ENCODE measurements at places on chromosomes 13 and 19.

GRCh38 chr13:109656206-109656605 is 130.2 kb downstream of the IRS2 start:
- no peak for DNase-seq

- DNase-seq: no peak
Measured at GRCh38 chr13:63092456-63092855, 1676.8 kb upstream of the PCDH20 start.

DNA sequence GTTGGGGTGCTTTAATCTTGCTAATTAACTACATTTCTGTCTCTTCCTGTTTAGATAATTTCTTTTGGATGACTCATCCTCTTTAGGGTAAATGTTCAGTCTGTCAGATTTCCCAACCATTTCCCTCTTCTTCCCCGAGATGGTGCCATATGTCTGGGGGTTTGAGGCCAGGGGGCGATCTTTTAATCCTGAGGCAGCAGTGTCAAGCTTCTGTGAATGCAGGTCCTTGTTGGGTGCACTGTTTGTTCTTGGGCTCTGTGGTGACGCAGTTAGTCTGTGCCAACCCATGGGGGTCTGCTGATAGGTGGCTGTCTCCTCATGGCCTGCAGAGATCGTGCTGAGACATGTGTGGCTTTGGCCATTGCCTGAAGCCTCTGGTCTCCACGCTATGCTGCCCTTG is 420.4 kb downstream of the NDFIP2 start:
- DNase-seq: no peak

- DNase-seq: peak; percentile 42
Measured at GRCh38 chr13:48828962-48829411, 146.7 kb upstream of the FNDC3A start.

DNA sequence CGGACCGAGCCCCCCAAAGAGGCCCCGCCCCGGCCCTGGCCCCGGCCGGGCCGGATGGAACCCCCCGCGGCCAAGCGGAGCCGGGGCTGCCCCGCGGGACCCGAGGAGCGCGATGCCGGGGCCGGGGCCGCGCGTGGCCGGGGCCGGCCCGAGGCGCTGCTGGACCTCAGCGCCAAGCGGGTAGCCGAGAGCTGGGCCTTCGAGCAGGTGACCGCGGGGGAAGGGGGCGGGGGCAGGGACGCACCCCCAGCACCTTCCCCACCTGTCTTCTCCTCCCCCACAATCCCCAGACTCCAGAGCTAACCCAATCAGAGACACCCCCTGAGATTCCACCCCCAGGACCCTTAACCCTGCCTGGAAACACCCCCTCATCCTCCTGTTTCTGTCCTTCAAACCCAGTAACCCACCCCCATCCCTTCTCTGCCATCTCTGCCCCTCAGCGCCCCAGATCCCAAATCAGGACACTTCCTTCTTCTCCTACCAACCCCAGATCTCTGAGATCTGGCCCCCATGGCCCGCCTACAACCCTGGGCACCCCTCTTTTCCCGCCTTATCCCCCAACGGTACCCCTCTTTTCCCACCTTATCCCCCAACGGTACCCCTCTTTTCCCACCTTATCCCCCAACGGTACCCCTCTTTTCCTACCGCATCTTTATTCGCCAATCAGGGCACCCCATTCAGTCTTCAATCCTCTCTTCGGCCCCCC is 505 bp downstream of the ZSWIM4 start:
- DNase-seq: no peak

GRCh38 chr13:67125681-67126080 is 104.5 kb downstream of the PCDH9 start:
- DNase-seq: no peak

- DNase-seq: no peak
Measured at GRCh38 chr13:95948656-95949055, 104.5 kb downstream of the UGGT2 start.

- DNase-seq: no peak
Measured at GRCh38 chr19:6070207-6070681, 40.1 kb downstream of the RFX2 start.

GRCh38 chr13:37067874-37068273 is 8.4 kb upstream of the SUPT20H start:
- DNase-seq: no peak

GRCh38 chr13:112172641-112173251 is 105.8 kb downstream of the SOX1 start:
- no peak for DNase-seq

DNA sequence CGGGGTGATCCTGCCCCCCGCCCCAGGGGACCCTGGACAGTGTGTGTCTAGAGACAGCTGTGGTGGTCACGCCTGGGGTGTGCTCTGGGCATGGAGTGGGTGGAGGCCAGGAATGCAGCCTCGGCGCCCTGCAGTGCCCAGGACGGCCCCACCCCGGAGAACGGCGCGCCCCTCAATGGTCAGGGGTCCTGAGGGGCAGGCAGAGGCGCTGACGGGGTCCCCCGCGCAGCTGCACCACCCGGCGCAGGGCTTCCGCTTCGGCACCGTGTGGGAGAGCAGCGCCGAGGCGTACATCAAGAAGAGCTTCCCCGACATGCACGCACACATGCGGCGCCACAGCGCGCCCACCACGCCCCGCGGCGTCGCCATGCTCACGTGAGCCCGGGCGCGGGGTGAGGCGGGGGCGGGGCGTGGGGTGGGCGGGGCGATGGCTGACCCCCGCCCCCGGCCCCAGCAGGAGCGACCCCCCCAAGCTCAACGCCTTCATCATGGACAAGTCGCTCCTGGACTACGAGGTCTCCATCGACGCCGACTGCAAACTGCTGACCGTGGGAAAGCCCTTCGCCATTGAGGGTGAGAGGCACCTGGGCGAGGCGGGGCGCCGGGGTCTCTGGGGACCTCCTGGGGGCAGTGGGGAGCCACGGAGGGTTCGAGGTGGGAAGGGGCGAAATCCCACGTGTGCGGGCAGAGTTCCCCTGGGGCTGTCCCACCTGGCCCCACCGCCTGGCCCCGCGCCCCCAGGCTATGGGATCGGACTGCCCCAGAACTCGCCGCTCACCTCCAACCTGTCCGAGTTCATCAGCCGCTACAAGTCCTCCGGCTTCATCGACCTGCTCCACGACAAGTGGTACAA is 7.4 kb downstream of the GRIN3B start:
- DNase-seq: no peak

- DNase-seq: no peak
Measured at GRCh38 chr13:44118881-44119280, 239.2 kb downstream of the LACC1 start.

- peak; percentile 55 for DNase-seq
Measured at GRCh38 chr19:13817615-13818371, 22.6 kb downstream of the ZSWIM4 start.

DNA sequence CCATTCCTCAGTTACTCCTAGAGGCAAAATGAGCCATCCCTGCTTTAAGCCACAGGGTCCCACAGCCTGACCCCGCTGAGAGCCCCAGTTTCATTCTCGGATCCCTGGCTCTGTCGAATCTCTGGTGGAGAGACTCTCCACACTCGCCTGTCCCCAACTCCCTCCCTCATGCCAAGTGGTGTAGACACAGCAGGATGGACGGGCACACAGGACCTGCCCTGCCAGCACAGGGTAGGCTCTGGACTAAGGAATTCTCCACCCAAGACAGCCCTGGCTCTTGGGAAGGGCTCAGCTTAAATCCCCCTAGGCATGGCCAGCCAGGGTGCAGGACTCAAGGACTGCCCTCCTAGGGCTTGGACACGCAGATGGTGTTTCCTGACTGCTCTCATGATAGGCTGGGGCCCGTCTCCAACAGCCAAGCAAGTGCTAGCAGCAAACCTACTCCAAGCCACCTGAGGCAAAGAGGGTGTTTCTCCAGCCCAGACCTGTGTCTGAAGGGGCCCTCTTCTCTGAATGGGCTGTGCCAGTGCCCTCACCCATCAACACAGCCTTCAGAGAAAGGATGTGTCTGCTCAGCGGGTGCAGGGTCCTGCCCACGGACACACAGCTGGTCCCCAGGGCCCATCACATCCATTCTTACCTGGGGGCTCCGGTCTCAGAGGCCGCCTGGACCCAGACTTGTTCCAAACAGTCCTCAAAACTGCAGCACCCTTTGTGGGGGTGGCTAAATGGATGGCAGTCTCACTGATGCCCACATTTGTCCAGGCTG is 65.3 kb downstream of the PEPD start:
- no peak for DNase-seq

All from NCI-H2227 treated with DMSO at 0.1 percent for 48 hours (cell line).